Stimulated activated CD4-positive, alpha-beta T cell treated with anti-CD3 and anti-CD28 coated beads, Interleukin-15, amount 100 ng/mL, for 48 hours (primary cell): ENCODE measurements at places on chromosomes 11 and 22.

GRCh38 chr11:104538313-104538712 is 359.9 kb downstream of the CASP12 start:
- DNase-seq: no peak

DNA sequence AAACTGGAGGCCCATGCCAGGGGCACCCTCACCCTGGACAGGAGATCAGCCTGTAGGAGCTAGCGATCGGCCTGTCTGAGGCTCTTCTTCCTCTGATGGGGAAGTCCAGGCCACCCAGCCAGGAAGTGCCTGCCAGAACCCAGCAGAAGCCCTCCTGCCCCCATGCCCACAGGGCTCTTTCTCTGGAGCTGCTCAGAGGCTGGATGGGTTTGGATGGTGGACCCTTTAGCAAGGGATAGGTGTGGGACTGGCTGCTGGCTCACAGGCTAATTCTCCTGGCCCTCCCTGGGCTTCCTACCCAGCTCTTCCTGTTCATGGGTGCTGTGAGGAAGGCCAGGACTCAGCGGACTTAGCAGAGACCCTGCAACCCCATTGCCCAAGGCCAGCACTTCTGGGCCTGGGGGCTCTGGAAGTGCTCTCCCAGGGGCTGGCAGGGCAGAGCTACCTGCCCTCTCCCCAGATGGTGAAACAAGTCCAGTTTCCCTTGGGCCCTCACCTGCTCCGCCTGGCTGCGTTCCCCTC is 7.6 kb downstream of the FXYD2 start:
- DNase-seq: no peak

- no peak for DNase-seq
Measured at GRCh38 chr11:86803136-86804045, 3.0 kb downstream of the PRSS23 start.

DNA sequence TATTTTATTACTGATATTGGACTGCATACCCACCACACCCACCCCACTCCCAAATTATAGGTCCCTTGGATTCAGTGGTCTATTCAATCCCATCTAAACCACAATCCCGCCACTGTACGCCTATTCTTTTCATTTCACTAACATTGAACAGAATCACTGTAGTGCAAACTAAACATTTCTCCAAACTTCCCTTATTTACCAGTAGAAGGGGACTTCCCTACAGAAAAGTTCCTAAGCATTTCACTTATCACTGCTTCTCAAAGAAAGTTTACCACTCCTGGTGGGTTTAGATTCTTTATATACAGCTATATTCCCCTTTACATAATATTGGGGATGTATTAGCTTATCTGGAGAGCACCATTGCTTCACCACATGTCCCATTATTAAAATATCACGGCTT is 29.3 kb downstream of the OR8B12 start:
- DNase-seq: no peak

- no peak for DNase-seq
Measured at GRCh38 chr11:46664612-46665011, 35.8 kb downstream of the ARHGAP1 start.

- DNase-seq: no peak
Measured at GRCh38 chr11:69298267-69299022, 4.5 kb downstream of the MYEOV start.

DNA sequence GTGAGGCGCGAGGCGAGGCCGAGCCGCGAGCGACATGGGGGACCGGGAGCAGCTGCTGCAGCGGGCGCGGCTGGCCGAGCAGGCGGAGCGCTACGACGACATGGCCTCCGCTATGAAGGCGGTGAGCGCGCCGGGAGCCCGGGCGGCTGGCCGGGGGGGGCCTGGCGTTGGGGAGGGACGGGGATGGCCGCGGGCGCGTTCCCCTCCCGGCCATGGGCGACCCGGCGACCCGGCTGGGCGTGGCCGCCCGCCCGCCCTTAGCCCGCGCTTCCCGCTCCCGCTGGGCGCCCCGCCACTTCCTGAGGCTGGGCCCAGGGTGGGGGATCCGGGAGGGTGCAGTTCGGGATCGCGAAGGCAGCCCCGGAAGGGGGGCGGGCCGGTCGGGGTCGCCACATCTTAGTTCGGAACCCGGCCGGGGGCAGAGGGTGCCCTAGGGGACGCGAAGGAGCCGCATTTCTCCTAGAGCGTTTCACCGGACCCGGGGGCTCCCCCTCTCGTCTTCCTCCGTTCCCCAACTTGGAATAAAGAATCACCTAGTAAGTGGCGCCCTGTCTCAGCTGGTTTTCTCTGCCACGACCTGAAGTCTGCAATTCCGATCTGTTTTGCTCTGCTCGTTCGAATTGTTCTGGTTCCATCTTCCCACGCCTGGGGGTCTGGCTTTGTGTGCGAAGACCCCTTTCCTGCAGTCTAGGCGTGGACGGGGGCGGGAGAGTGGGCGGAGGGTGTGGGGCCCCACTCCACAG is 536 bp downstream of the YWHAH start:
- no peak for DNase-seq

DNA sequence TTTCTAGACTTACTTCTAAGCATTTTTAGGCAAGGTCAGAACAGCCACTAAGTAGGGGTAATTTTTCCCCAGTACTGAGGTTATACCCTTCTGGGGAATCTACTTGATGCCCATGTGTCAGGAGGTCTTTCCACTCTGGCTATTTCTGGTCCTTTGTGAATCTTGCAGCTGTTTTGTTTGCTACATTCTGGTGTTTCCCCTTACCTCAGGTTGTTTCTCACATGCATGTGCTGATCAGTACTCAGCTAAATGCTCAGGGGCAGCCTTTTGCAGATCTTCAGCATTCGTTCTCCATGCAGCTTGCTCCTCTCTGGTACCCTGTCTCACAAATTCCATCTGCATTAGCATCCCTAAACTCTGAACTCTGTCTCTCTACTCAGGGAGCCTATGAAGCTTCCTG is 303.6 kb downstream of the SOX6 start:
- DNase-seq: no peak

DNA sequence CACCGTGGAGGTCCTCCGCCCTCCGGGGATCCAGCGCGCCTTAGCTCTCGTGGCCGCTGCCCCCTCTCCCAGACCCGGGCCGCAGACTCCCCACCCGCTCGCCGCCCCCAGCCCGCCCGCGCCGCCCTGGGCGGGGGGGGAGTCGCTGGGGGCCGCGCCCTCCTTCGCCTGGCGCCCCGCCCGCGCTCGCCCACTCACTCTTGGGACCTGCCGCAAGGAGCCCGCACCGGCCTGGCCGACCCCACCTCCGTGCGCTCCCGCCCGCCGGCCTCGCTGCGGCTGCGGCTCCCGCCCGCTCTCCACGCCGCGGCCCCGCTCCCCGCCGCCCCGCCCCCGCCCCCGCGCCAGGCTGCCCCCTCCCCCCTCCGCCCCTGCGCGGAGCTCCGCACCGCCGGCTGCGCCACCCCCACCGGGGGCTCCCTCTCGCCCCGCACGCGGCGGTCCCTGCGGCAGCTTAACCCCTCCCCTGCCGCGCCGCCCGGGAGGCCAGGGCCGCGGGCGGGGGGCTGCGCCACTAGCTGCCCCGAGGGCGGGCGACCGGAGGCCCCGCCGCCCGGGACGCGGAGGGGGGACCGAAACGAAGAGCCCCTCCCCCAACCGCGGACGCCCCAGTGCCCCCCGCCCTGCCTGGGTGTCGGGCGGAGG is 724 bp upstream of the RASGRP2 start:
- no peak for DNase-seq
